ENCODE measurements at places on chromosomes 11 and 22.

- DNase-seq = no peak
Measured at GRCh38 chr22:44393066-44393465, 80.3 kb upstream of the SHISAL1 start.

- peak; percentile 91 for DNase-seq
Measured at GRCh38 chr22:35705141-35705540, 12.5 kb upstream of the APOL5 start.

DNA sequence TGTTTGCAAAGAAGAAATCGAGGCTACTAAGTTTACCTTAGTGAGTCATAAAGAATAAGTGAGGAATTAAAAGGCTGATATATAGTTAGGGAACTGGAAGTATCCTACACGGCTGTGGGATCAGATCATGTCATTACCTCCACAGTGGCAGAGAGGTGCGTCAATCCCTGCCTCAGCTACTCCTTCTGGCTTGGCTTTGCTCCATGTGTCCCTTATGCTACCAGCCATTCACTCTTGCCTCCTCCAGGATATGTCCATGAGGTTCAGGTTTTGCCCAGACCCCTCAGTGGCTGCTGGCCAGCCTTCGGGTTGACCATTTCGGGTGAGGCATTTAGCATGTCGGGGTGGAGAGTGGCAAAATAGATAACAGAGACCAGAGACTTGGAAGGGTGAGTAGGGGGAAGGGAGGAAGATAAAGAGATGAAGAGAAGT lies 153.4 kb downstream of the LDLRAD3 start:
- DNase-seq = no peak

- no peak for DNase-seq
Measured at GRCh38 chr11:23543651-23544222, 683.5 kb upstream of the CCDC179 start.

DNA sequence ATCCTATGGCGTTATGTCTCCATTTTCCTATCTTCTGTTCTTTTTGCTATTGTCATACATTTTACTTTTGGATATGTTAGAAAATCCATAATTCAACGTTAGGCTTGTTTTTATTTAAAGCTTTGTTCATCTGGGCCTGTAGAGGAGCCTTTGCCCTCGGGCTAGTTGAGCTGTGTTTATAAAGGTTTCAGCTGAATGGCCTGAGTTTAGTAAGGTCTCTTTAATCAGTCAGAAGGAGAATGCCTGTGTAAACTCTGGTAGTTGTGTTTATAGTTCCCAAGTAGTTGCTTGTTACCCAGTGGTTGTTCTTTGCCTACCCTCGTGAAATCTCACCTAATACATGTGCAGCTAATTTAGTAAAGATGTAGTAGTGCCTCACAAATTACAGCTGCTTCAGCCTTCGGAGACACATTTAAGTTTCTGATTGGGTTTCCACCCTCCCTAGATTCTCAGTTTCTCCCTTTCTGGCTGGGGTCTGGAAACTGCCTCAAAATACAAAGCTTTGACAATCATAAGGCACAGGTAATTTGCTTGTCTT lies 33.1 kb downstream of the MTMR3 start:
- DNase-seq = no peak

DNA sequence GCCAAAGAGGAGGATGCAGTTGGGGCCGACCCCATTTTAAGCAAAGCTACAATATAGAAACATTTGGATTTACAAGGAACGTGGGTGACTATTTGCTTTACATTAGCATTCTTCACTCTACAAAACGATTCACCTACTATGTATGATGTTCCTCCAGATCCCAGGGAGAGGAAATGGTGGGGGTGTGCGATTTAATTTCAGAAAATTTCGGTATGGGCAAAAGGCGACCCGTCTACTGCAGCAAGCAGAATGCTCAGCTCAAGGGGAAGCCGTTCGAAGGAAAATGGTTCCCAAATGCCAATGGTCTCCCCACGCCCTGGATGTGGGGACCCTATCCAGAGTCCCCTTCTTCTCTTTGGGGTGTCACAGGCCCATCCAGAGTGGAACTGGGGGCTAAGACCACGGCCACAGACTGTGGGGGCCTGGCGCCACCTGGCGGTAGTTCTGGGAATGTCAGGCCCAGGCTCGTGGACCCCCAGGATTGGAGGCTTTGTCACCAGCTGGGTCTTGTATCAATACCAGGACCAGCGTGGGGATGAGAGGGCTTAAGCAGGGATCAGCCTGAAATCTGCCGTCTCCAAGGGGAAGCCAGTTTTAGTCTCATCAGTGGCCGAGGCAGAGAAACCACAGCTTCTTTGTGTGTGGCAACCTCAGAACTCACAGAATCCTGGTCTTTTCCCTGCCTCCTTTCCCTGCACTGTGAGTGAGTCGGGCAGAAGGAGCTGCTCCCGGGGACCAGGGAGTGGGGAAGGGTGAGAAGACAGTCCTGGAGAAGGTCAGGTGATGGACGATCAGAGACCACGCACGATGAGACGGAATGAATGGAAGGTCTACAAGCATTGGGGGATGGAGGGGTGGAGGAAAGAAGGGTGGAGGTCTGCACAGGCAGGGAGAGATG lies 8.4 kb downstream of the LRRC10B start:
- DNase-seq = no peak

DNA sequence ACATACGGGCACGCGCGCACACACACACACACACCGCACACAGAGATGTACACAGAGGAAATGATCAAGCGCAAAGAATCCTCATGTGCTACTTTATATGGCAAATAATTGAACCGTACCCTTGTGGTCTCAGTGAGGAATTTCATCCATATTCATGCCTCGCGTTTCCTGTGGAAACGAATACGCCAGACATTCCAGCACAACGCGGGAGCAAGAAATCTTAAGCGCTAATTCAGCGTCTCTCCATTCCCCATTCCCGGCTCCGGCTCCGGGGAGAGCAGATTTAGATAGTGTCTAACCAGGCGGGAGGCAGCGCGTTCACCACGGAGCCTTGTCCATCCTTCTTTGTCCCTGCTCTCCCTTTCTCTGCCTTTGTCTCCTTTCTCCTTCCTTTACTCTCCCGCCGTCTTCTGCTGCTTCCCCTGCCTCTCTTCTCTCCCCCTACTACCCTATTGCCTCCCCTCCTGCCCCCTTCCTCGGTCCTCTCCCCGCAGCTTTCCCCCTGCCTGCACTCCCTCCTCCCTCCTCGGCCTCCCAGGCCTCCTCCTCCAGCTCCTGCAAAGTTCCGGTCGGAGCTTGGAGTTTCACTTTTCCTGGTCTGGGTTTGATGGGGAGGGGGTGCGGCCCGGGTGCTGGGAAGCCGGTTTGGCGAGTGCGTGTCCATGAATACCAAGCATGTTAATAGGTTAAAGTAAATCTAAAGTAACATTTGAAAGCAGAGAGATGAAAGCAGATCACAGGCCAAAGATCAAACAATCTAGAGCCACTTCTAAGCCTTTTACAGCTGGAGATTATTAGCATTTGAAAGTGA lies 579.3 kb downstream of the BUD13 start:
- DNase-seq = peak; percentile 6

DNA sequence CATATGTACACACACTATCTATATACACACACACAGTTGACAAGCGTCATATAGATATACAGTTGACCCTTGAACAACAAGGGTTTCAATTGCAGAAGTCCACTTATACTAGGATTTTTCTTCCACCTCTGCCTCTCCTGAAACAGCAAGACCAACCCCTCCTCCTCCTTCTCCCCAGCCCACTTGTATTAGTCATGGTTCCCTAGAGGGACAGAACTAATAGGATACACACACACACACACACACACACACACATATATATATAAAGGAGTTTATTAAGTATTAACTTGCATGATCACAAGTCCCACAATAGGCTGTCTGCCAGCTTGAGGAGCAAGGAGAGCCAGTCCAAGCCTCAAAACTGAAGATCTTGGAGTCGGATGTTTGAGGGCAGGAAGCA lies 92.9 kb downstream of the DHCR7 start:
- DNase-seq = no peak

- DNase-seq = no peak
Measured at GRCh38 chr22:44068422-44069191, 44.5 kb downstream of the PARVB start.

- DNase-seq = no peak
Measured at GRCh38 chr11:29962243-29962642, 54.6 kb downstream of the KCNA4 start.

- DNase-seq = no peak
Measured at GRCh38 chr11:44617671-44618461, 52.4 kb downstream of the CD82 start.

GRCh38 chr22:45579306-45579705 lies 76.6 kb downstream of the FBLN1 start:
- no peak for DNase-seq

DNA sequence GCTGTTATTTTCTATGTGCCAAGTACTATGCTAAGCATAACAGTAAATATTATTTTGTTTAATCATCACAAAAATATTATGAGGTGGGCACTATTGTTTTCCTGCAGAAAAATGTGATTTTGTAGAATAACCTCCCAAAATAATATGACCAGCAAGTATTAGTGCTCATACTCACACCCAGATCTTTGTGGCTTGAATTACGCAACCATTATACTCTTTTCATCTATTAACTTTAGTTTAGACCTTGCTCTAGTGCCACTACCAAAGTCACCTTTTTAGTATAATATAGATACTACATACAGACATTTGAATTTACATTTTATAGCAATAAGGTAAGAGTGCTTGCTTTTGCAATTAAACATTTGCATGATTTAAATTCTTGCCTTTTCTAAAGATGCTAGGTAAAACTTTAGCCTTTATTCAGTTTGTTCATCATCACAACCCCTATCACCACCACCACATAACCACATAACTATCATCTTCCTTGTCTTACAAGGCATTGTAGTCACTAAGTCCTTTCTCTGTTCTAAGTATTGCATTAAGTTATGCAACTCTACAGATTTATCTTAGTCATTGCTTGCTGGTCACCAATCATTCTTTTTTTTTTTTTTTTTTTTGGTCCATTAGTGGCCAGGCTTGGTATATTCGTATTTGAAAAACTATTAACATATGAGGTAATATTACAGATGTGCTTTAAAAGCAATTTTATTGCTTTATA lies 68.4 kb downstream of the GAS2 start:
- DNase-seq = peak; percentile 4

GRCh38 chr11:30861531-30861930 lies 275.4 kb upstream of the MPPED2 start:
- no peak for DNase-seq

DNA sequence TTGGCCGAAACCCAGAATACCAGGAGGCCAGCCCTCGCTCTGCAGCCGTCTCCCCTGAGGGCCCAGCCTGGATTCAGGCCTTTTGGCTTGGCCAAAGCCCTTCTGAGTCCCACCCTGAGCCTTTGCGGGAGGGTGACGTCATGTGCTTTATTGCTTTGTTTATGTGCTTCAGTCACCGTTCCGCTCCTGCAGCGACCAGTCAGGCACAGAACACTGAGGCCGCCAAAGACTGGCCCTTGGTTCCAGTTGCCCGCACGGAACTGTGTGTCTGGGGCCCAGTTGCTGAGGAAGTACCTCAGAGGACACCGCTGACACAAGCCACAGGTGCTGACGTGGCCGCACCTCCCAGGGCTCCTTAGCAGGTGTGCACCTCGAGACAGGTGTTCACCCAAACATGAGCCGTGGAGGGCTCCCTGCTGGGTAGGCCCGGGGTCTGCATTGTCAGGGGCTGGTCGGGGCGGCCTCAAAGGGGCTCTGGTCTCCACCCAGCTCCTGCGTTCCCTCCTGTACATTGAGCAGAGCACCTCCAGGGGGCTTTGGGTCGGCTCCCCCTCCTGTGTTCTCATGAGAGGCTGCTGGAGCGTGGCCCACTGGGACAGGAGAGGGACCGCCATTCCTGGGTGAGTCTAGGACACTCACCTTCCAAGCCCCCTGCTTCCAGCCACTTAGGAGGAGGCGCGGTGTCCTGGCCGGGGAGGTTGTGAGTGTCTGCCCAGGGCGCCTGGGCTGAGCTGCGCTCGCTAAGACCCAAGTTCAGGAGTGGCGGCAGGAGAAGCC lies 376.8 kb downstream of the TBC1D22A start:
- no peak for DNase-seq

GRCh38 chr11:102429691-102430090 lies 22.9 kb downstream of the TMEM123 start:
- DNase-seq = no peak

GRCh38 chr11:65856689-65857499 lies 1.1 kb downstream of the CFL1 start:
- DNase-seq = peak; percentile 55

DNA sequence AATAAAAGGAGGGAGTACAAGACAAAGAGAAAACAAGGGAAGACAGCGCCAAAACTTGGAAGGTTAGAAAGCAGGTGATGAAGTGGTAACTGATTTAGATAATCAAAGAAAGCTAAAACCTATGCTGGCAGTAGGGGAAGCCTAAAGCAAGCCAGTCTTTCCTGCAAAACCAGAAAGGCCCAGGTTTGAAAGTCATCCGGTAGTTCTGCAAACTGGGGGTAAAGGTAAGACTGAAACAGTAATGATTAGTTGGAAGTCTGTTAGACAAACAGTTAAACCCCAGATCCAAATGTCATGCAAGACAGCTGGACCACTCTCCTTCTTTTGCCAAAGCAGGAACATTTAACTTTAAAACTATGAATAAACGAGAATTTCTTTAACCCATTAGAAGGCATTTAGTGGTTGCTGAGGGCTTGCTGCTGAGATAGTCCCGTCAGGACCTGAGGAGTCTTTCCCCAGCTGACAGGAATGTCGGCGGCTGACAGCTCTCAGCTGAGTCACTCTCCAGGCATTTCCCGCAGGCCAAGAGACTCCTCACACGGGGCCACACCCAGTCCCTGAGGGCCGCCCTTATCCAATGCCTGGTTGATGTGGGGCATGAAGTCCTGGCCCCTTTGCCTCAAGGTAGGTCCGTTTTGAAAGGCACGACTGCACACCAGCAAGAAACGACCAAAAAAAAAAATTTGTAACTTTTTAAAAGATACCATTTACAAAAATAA lies 36.3 kb upstream of the CFAP300 start:
- DNase-seq = peak; percentile 78

- DNase-seq = peak; percentile 95
Measured at GRCh38 chr11:86740628-86741483, 59.5 kb upstream of the PRSS23 start.

Measured in amniotic epithelial cell (primary cell).